ENCODE measurements at places on chromosomes 3 and 15.

- no peak for DNase-seq
Measured at GRCh38 chr3:142647856-142648255, 51.7 kb downstream of the PLS1 start.

GRCh38 chr3:15726043-15726442 is 71.7 kb downstream of the ANKRD28 start:
- DNase-seq, result no peak

GRCh38 chr3:14488286-14489041 is 51.7 kb downstream of the GRIP2 start:
- no peak for DNase-seq

DNA sequence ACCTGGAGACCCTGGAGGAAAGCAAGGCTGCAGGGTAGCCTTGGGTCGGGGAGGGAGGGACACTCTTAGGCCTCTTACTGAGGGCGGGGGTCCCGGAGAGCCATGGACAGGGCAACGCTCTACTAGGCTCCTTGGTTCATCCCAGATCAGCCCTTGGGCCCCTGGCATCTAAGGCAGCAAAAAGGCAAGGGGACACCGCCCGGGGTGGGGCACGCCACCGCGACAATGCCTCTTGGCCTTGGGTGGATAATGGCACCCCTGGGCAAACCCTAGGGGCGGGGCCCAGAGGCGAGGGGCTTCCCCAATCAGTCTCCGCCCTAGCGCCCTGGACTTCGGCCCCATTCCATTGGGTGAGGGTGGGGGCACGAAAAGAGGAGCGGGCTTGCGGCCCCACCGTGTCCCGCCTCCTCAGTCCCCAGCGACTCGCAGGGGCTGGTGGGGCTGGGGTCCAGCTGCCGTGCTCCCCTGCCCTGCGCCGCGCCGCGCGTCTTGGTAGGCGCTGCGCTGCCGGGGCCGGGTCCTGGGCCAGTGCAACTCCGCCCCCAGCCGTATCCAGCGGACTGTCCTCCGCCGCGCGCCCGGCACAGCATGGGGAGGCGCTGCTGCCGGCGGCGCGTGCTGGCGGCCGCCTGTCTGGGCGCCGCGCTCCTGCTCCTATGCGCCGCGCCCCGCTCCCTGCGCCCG is at the start of gene CHST13:
TSS of gene CHST13 (plus strand) at position 411 of the 684 bp plus-strand sequence. CDS start at position 589, 178 bp downstream.
- DNase-seq, result no peak

DNA sequence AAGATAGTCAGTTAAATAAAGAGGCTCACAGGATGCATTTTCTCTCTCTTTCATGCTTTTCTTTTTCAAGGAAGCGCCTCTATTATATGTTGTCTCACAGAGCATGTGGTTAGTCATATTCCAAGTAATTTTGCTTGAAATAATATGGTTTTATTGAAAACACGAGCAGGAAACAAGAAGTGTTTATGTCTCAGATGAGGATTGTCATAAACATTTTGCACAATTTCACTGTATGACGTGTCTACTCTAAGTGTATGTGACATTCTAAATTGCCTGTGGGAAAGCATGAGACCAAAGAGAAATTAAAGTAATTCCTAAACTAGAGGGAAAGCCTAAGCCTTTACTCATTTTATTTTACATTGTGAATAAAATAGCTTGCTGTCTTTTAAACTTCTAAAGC is 818.6 kb downstream of the EPHA3 start:
- DNase-seq, result no peak

DNA sequence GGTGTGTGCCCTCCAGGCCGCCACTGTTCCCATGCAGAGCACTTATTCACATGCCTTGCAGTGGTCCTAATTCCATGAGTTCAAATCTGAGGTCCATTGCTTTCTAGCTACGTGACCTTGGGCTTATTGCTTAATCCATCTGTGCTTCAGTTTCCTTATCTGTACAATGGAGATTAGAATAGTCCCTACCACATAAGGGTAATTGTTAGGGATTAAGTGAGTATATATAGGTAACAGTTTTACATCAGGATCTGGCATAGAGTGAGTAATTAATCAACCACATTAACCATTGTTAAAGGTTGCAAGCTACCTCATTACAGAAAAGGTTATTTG is 7.6 kb downstream of the CPN2 start:
- DNase-seq, result no peak

DNA sequence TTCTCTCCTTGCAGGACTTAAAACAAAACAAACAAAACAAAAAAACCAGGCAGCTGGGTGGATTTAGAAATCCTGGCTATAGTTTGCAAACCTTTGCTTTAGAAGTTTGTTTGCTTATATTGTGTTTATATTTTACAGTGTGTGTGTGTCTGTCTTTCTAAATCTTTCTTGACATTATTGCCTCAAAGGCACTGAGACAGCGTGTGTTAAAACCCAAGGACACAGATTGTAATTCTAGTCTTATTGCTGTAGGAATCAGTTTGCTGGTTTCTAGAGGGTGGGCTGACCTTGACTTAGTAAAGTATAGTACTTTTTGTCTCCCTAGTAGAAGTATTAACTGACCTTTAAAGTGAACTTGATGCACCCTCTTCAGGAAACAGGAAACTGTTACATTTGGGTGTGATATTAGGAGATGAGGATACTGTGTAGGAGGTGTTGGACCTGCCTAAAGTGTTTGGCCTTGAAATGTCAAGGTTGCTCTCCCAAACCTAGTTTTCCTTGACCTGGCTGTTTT is 71.0 kb downstream of the TCF12 start:
- no peak for DNase-seq

GRCh38 chr3:73144828-73145227 is 83.4 kb downstream of the EBLN2 start:
- no peak for DNase-seq

DNA sequence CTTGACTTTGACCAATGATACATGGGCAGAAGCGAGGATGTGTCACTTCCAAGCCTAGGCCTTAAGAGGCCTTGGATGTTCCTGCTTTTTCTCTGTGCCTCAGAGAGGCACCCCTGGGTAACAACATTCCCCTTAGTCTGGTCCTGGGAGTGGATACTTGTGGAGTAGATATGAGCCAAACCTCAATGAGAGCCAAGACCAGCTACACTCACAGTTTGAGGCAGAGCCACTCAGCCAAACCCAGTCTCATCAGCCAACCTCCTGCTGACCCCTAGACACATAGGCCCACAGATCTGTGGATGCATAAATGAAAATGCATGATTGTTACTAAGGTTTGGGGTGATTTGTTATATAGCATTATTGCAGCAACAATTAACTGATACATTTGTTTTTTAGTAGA is 114.2 kb downstream of the ZNF621 start:
- no peak for DNase-seq

Measured in stimulated activated CD4-positive, alpha-beta T cell treated with anti-CD3 and anti-CD28 coated beads, Interleukin-12 subunit alpha, Interleukin-12 subunit beta, amount 100 ng/mL, for 24 hours (primary cell).